ENCODE measurements at places on chromosomes 2 and 18. TPM values are rescaled to one million over a fixed set of nuclear protein-coding genes. Genes with fewer than 3 reads are reported as not detected.

Gene CCNYL1
- total RNA-seq = 19.9 TPM

Gene TDRD15
- total RNA-seq = not detected

Gene RBBP8
- 21.3 TPM for total RNA-seq

Gene SRD5A2
- total RNA-seq = 0.06 TPM

Gene GREB1L
- total RNA-seq = 3.8 TPM
